ENCODE measurements at places on chromosomes 3 and 15.

GRCh38 chr3:185912512-185912911 is 25.3 kb downstream of the TRA2B start:
- no peak for DNase-seq

DNA sequence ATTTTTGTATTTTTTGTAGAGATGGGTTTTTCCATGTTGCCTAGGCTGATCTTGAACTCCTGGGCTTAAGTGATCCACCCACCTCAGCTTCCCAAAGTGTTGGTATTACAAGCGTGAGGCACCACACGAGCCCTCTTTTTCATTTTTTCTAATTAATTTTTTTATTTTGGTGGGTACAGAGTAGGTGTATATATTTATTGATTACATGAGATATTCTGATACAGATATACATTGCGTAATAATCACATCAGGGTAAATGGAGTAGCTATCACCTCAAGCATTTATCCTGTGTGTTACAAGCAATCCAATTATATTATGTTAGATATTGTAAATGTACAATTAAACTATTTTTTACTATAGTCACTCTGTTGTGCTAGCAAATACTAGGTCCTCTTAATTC is 66.1 kb downstream of the WDR49 start:
- DNase-seq = no peak

DNA sequence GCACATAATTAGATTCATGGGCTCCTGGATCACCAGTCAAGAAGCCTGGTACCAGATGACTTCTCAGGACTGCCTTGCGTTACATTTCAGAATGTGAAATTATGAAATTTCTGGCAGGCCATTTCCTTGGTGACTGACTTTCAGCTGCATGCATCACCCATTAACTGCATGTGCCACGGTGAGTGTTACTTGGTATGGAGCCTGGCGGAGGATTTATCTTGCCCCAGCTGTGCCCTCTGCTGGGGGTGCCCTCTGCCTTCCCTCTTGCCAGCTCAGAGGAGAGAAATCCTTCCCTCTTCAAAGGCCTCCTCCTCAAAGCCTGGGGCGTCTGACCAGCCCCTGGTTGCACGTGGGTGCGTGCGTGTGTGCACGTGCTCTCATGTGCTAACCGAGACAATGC is 57.7 kb upstream of the CTSH start:
- no peak for DNase-seq

DNA sequence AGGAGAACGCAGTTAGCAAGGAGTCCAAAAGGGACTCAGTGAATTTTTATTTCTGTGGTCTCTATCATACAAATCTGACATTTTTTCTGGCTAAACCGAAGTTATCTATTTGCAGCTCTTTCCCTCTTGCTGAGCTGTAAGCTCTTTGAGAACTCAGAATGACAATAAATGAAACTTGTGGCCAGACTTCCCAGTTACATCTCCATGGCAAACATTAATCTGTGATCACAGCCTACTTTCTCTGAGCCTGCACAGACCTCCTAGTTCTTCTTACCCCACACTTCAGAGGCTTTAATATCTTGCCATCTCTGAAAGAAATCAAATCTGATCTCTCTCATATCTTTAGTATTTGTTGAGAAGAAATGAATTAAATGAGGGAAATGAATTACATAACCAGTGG is 58.0 kb downstream of the PLD1 start:
- DNase-seq = no peak

- DNase-seq = no peak
These were observed 52.1 kb upstream of the EPHB1 start for GRCh38 chr3:134743006-134743405.

DNA sequence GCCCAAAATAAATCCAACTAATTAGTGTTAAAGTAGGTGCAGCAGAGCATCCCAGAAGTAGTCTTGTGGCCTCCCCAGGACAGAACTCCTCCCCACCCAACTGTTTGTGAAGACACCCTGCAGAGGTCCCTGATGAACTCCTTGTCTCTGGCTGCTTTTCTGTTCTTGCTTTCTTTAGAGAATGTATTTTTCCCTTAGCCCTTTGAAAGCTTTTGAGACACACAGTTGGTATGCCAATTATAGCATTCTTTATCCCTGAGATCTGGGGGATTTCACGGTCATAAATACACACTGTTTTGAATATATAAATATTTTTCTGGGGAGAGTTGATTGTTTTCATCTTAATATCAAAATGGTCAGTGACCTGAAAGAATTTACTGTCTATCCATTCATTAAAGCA is 9.8 kb downstream of the TFG start:
- DNase-seq = no peak

GRCh38 chr3:192848371-192849233 is 69.1 kb downstream of the MB21D2 start:
- DNase-seq = no peak

DNA sequence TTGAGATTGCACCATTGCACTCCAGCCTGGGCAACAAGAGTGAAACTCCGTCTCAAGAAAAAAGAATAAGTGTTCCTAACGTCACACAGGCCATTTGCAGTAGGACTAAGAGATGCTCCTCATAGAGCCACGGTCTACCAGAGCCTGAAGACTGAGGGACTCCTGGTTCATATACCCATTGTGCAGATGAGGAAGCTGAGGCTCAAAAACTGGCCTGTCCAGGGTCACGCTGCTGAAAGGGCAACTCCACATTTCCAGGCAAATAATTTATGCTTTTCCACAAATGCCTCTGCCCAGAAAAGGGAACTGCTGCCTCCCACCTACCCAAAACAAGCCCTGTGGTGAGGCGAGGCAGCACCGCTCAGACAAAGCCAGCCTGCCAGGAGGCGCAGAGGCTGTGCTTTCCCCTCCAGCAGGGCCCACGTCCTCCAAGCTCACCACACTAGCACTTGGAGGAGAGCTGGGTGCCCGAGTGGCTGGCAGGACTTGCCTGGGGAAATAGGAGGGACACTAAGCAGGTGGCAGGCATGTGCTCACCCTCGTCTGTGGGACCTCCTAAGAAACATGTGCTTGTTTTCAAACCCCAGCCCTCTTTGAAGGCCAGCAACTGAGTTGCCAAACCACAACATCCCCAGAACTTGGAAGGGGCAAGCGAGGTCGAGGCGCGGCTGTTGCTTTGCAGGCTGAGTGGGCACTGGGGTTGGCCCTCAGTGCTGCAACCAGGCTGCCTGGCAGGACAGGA is 195.6 kb downstream of the XXYLT1 start:
- DNase-seq = no peak

GRCh38 chr3:159818399-159818798 is 170.2 kb upstream of the IL12A start:
- no peak for DNase-seq

- no peak for DNase-seq
These were observed 55.3 kb downstream of the GTF2E1 start for GRCh38 chr3:120797857-120798256.

- DNase-seq = no peak
These were observed 79.1 kb upstream of the TUSC7 start for GRCh38 chr3:116630494-116630893.

Data from fibroblast of skin of left biceps (primary cell).